ENCODE measurements at places on chromosomes 11 and 22. TPM values are rescaled to one million over a fixed set of nuclear protein-coding genes. Genes with fewer than 3 reads are reported as not detected.
A peak's percentile ranks its signal among the peaks of the same experiment; 100 is the strongest.

GRCh38 chr22:37178350-37179125 lies 9.5 kb downstream of the C1QTNF6 start:
- H3K4me1 ChIP-seq, result peaks cover 10% of the 10 kb centered on the region
- H3K27ac ChIP-seq, result no peak overlapping the region
- no peaks in the 10 kb centered on the region for H3K27me3 ChIP-seq
- H3K36me3 ChIP-seq, result no peaks in the 10 kb centered on the region

DNA sequence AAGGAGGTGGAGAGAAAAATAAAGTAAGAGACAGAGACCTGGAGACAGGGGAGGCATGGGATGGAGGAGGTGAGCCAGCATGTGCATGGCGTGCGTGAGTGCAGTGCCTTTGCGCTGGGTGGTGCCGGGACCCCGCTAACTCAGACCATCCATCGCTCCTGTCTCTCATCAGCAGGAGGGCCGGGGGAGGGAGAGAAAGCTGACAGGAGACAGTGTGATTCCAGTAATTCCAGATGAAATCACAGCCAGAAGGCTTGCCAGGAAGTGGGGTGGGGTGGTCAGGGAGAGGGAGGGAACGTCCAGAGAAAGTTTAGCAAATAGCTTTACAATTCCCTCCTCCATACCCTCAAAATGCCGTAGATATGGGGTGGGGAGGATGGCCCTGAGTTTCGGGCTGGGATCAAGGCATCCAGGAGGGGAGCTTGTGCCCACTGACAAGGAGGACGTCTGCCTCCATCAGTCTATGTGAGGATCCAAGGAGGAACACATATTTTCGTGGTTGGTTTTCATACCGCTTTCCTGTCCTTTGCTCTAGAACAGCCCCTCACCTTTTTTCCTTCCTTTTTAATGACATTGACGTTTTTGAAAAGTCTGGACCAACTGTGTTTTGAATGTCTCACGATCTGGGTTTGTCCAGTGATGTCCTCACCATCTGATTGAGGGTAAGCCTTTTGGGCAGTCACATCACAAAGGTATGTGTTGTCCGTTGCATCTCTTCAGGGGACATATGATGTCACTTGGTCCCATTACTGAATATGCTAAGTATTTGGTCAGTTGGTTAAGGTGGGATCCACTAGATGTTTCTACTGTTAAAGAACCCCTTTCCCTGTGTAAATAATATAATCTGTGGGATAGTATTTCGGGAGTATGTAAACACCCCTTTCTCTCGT lies 567.3 kb downstream of the MIAT start:
- H3K36me3 ChIP-seq, result no peaks in the 10 kb centered on the region
- no peak overlapping the region for H3K4me3 ChIP-seq
- no peaks in the 10 kb centered on the region for H3K4me1 ChIP-seq
- DNase-seq, result no peak
- no peaks in the 10 kb centered on the region for H3K27me3 ChIP-seq

The OR10A4 gene
- not detected for total RNA-seq

The KCNK4 gene
- total RNA-seq, result not detected

GRCh38 chr11:18773681-18774080 lies 17.9 kb downstream of the PTPN5 start:
- no peak overlapping the region for H3K4me3 ChIP-seq
- H3K36me3 ChIP-seq, result no peaks in the 10 kb centered on the region
- H3K4me1 ChIP-seq, result no peaks in the 10 kb centered on the region
- H3K27me3 ChIP-seq, result no peaks in the 10 kb centered on the region

DNA sequence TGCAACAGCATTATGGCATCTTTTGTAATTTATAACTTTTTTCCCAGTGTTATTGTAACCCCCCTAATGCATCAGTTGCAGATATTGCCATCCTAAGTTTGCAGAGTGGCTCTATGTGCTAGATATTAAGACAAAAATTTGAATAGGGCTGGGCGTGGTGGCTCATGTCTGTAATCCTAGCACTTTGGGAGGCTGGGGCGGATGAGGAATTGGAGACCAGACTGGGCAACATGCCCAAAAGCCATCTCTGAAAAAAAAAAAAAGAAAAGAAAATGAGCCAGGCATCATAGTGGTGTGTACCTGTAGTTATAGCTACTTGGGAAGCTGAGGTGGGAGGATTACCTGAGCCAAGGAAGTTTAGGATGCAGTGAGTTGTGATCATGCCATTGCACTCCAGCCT lies 50.1 kb upstream of the MUC15 start:
- H3K4me3 ChIP-seq, result no peak overlapping the region
- H3K4me1 ChIP-seq, result no peaks in the 10 kb centered on the region
- no peak for DNase-seq
- no peak overlapping the region for H3K27ac ChIP-seq
- H3K36me3 ChIP-seq, result no peaks in the 10 kb centered on the region

The MRPL40 gene
- total RNA-seq, result 48.6 TPM

DNA sequence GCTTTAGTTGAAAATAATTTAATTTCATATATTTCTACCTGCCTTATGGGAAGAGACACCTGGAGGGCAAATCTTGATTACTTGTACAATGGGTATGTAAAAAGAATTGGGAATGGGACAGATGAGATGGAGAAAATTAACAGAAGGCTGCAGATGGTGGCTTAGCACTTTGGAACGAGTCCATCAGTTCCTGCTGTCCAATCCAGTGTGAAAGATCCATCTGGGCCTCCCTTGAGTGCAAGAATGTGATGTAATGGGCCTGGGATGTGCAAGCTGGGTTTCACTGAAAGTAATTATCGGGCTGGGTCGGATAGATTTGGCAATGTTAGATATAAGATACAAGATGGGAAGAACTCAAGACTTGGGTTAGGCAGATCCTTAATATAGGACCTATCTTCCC lies 42.0 kb downstream of the CECR2 start:
- H3K4me1 ChIP-seq, result no peaks in the 10 kb centered on the region
- no peaks in the 10 kb centered on the region for H3K36me3 ChIP-seq
- H3K27me3 ChIP-seq, result no peaks in the 10 kb centered on the region
- H3K4me3 ChIP-seq, result no peak overlapping the region

GRCh38 chr11:79471071-79471844 lies 30.4 kb upstream of the TENM4 start:
- no peak for DNase-seq
- no peaks in the 10 kb centered on the region for H3K4me1 ChIP-seq
- H3K36me3 ChIP-seq, result no peaks in the 10 kb centered on the region
- no peak overlapping the region for H3K4me3 ChIP-seq

The SMCO4 gene
- total RNA-seq, result 10.8 TPM

The TRPC6 gene
- total RNA-seq, result not detected

The LGR4 gene
- total RNA-seq, result 0.04 TPM

DNA sequence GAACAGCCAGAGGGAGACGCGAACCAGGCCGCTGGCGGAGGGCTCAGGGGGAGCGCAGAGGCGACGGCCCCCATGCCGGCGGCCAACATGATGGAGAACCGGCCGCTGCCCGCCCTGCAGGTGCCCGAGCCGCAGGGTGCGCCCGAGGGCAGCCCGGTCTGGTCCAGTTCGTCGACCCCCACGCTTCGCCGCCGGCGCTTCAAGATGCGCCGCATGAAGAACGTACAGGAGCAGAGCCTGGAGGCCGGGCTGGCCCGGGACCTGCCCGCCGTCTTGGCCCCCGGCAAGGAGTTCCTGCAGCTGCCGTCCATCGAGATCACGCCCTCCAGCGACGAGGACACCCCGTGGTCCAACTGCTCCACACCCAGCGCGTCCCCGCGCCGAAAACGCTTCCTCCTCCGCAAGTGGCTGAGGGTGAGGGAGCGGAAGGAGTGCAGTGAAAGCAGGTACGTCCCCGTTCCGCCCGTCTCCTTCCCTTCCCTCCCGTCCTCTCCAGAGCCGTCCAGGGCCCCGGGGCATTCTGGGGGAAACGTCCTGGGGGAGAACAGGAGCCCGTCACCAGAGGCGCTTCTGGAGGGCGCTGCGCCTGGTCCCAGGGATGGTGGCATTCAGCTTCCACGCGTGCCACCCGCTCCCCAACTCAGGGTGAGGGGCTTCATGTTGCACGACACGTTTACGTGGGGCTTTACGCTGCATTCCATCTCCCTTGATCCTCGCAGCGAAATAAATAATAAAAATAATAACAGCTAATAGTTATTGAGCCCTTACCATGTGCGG lies 840 bp downstream of the GRAMD1B start:
- H3K4me3 ChIP-seq, result peak overlapping the region; percentile 66
- peak overlapping the region; percentile 59 for H3K27ac ChIP-seq
- H3K4me1 ChIP-seq, result peaks cover 6% of the 10 kb centered on the region
- H3K36me3 ChIP-seq, result no peaks in the 10 kb centered on the region
- peak; percentile 78 for DNase-seq
- H3K27me3 ChIP-seq, result no peaks in the 10 kb centered on the region

The SHISAL1 gene
- total RNA-seq, result not detected

GRCh38 chr11:57778318-57779037 lies 16.9 kb downstream of the CTNND1 start:
- H3K4me3 ChIP-seq, result no peak overlapping the region
- H3K27ac ChIP-seq, result no peak overlapping the region
- H3K4me1 ChIP-seq, result no peaks in the 10 kb centered on the region
- DNase-seq, result no peak
- H3K36me3 ChIP-seq, result no peaks in the 10 kb centered on the region
- no peaks in the 10 kb centered on the region for H3K27me3 ChIP-seq

- no peak for DNase-seq
- no peak overlapping the region for H3K27ac ChIP-seq
- H3K27me3 ChIP-seq, result no peaks in the 10 kb centered on the region
- H3K36me3 ChIP-seq, result no peaks in the 10 kb centered on the region
- H3K4me3 ChIP-seq, result no peak overlapping the region
These were observed 10.0 kb upstream of the KCTD14 start for GRCh38 chr11:78033040-78033439.

DNA sequence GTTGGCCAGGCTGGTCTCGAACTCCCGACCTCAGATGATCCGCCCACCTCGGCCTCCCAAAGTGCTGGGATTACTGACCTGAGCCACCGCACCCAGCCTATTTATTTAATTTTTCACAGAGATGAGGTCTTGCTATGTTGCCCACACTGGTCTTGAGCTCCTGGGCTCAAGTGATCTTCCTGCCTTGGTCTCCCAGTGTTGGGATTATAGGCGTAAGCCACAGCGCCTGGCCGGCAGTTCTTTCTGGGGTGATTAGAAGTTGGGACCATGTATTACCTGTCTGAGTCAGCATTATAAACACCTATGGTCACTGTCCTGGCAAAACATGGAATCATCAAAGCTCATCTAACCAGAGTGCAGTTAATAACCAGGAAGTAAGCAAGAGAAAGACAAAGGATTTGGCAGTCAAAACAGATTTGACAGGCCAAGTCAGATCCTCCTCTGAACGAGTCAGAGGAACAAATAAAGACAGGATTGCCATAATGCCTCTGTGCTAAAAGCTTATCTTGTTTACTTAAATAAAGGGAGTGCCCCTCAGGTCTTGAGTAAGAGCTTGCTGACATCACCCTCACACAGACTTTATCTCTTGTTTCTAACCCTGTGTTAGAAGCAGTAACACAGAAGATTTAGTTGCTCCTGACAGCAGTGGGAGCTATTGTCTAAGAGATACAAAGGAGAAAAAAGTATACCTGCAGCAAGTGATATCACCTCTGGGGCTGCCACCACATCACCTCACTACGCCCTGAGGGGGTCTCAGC lies 3.7 kb downstream of the SERPIND1 start:
- no peak overlapping the region for H3K4me3 ChIP-seq
- no peak for DNase-seq
- no peaks in the 10 kb centered on the region for H3K4me1 ChIP-seq
- H3K27me3 ChIP-seq, result no peaks in the 10 kb centered on the region
- H3K27ac ChIP-seq, result peak overlapping the region; percentile 71

The PRR33 gene
- not detected for total RNA-seq

DNA sequence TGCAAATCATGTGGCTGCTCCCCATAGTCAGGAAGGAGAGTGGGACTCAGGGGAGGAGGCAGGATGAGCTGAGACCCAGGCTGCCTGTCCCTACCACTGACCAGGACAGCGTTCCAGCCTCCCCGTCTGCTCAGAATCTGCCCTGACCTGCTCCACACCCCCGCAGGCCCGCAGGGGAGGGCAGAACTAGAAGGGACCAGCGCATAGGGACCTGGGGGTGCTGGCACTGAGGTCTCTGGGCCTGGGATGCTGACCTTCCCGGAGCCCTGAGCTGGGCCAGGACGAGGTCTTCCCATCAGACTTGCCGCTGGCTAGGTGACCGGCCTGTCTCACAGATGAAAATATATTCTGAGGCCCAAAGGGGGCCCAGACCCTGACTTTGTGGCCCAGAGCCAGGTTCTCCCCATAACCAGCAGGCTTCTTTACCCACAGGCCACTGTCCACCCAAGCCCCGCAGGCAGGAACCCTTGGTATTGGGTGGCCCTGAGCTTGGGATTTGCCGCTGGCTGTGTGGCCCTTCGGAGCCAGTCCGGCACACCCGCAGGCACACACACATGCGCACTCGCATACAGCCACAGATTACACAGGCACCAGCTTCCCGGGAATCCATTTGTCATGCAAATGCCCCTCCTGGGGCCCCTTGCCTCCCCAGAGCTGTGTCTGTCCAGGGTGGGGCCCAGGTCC lies 13.8 kb upstream of the PIM3 start:
- no peak for DNase-seq
- no peaks in the 10 kb centered on the region for H3K36me3 ChIP-seq
- peaks cover 16% of the 10 kb centered on the region for H3K4me1 ChIP-seq
- H3K4me3 ChIP-seq, result no peak overlapping the region
- H3K27ac ChIP-seq, result no peak overlapping the region

GRCh38 chr22:43837666-43838065 lies 24.6 kb downstream of the SULT4A1 start:
- H3K27me3 ChIP-seq, result no peaks in the 10 kb centered on the region
- no peak overlapping the region for H3K27ac ChIP-seq
- DNase-seq, result no peak
- H3K36me3 ChIP-seq, result no peaks in the 10 kb centered on the region
- H3K4me3 ChIP-seq, result no peak overlapping the region
- H3K4me1 ChIP-seq, result no peaks in the 10 kb centered on the region

- H3K4me3 ChIP-seq, result no peak overlapping the region
- no peaks in the 10 kb centered on the region for H3K4me1 ChIP-seq
- no peaks in the 10 kb centered on the region for H3K27me3 ChIP-seq
- no peak overlapping the region for H3K27ac ChIP-seq
- DNase-seq, result peak; percentile 41
These were observed 18.9 kb downstream of the MRGPRG start for GRCh38 chr11:3199537-3200295.

DNA sequence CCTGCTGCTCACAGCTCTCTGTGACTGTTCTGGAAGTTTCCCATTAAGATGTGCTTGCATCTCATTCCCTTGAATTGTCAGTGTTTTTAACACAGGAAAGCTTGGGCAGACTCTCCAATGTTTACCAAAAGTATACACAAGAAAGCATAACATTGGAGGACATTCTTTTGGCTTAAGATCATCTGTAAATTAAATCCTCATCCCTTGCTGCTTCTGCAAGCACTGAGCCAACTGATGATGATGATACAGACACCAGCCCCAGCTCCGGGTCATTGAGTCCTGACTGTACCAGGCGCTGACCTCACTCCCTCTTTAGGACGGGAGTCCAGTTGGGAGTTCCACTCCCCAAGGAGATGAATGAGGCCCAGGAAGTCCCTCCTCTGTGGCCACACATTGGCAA lies 23.8 kb downstream of the CD82 start:
- no peak for DNase-seq
- no peak overlapping the region for H3K4me3 ChIP-seq
- H3K27ac ChIP-seq, result no peak overlapping the region
- H3K4me1 ChIP-seq, result peaks cover 9% of the 10 kb centered on the region

Measured in CD8-positive, alpha-beta memory T cell (primary cell).